T-helper 17 cell (primary cell): ENCODE measurements at places on chromosomes 11 and 22. TPM values are rescaled to one million over a fixed set of nuclear protein-coding genes. Genes with fewer than 3 reads are reported as not detected.

GRCh38 chr11:118073554-118073953, 3.3 kb upstream of the TMPRSS4 start:
- no peak for DNase-seq
- peaks cover 8% of the 10 kb centered on the region for H3K4me1 ChIP-seq
- H3K27ac ChIP-seq: no peak overlapping the region
- no peak overlapping the region for H3K4me3 ChIP-seq
- peaks cover 39% of the 10 kb centered on the region for H3K27me3 ChIP-seq

GRCh38 chr11:101706541-101706940, 122.7 kb upstream of the TRPC6 start:
- H3K36me3 ChIP-seq: no peaks in the 10 kb centered on the region
- no peak overlapping the region for H3K4me3 ChIP-seq
- H3K27me3 ChIP-seq: no peaks in the 10 kb centered on the region
- DNase-seq: no peak
- H3K4me1 ChIP-seq: no peaks in the 10 kb centered on the region

- H3K36me3 ChIP-seq: peaks cover 2% of the 10 kb centered on the region
- H3K27me3 ChIP-seq: peaks cover 58% of the 10 kb centered on the region
- no peak for DNase-seq
- no peaks in the 10 kb centered on the region for H3K4me1 ChIP-seq
Observed at GRCh38 chr11:61616434-61616833, 35.6 kb upstream of the SYT7 start.

ZPR1 gene
- total RNA-seq: 107 TPM

SLC6A5 gene
- total RNA-seq: not detected

GRCh38 chr11:36402568-36403170, 106.6 kb downstream of the PRR5L start:
- H3K36me3 ChIP-seq: no peaks in the 10 kb centered on the region
- H3K4me3 ChIP-seq: no peak overlapping the region
- no peak overlapping the region for H3K27ac ChIP-seq
- no peaks in the 10 kb centered on the region for H3K27me3 ChIP-seq
- peaks cover 14% of the 10 kb centered on the region for H3K4me1 ChIP-seq

RFPL3 gene
- not detected for total RNA-seq

DNA sequence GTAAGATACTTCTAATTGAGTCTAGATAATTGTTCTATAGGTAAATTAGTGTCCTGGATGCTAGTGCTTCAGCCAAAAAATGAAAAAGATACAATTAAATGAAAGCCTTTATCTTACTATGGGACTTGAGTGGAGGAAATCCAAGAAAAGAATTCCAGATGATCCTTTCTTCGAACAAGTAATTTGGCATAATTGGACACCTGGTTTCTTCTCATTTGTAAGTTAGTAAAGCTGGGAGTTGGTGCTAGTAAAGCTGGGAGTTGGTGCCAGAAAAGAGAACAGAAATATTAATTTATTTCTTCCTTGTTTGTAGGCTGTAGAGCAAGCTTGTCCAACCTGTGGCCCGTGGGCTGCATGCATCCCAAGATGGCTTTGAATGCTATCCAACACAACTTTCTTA, 12.3 kb downstream of the OR51V1 start:
- no peak overlapping the region for H3K27ac ChIP-seq
- no peaks in the 10 kb centered on the region for H3K36me3 ChIP-seq
- no peak for DNase-seq
- H3K4me3 ChIP-seq: no peak overlapping the region

RTN4RL2 gene
- not detected for total RNA-seq

GRCh38 chr11:2443881-2444820, at the start of gene TRPM5:
Gene TRPM5, minus strand, starts transcription at chr11:2444514. Its CDS starts 21,478 bp downstream, at chr11:2423036.
- no peak within 1 kb of the TSS for H3K27ac ChIP-seq
- DNase-seq: peak; percentile 56
- H3K4me3 ChIP-seq: peak within 1 kb of the TSS; percentile 93
- H3K27me3 ChIP-seq: no peaks in the 10 kb centered on the region
- peaks cover 28% of the 10 kb centered on the region for H3K4me1 ChIP-seq

PRR5L gene
- total RNA-seq: 9.2 TPM

DNA sequence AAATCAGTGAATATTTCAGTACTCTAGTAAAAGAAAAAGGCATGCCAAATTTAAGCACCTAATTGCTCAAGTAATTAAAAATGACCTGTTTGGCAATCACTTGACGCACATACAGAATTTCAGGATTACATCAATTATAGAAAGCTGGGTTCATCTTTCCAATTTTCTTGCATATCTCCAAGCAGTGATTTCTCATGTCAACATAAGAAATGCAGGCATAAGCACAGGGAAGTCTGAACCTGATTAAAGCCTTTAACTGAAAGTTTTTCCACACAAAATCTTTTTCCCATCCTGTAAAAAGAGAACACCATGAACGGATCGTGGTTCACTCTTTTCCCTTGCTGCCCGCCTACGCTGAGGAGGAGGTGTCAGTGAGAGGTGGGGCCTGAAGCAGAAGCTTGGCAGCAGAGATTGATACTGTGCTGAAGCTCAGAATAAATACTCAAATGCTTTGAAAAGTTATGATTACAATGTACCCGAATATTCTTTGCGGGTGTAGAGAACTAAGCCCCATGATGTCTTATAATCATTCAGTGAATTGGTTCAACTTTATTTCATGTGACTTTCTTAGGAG, 704.1 kb upstream of the CCDC90B start:
- no peak for DNase-seq
- no peak overlapping the region for H3K27ac ChIP-seq
- H3K4me3 ChIP-seq: no peak overlapping the region

DNA sequence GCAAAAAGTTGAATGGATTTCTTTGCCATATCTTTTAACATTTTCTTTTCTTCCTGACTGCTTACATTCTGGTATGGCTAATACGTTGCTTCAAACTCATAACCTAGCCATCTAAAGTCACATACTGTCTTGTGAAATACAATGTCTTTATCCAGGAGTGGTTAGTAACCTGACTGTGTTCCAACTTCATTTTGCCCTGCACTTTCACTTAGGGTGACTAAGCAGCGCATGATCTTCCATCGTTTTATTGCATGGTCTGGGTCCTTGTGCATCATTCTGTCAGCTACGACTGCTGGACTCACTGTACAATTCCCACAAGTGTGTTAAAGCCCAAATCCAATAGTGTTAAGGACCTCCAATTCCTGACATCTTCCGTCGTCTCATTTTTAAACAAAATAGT, 403.2 kb downstream of the NTM start:
- peaks cover 1% of the 10 kb centered on the region for H3K27me3 ChIP-seq
- no peaks in the 10 kb centered on the region for H3K4me1 ChIP-seq
- DNase-seq: no peak
- H3K4me3 ChIP-seq: no peak overlapping the region
- H3K27ac ChIP-seq: no peak overlapping the region

GRCh38 chr11:20861322-20861721, 191.9 kb downstream of the NELL1 start:
- no peak for DNase-seq
- no peak overlapping the region for H3K4me3 ChIP-seq
- H3K27ac ChIP-seq: no peak overlapping the region
- H3K27me3 ChIP-seq: no peaks in the 10 kb centered on the region

- no peaks in the 10 kb centered on the region for H3K27me3 ChIP-seq
- H3K4me1 ChIP-seq: peaks cover 44% of the 10 kb centered on the region
- peak overlapping the region; percentile 73 for H3K4me3 ChIP-seq
- peak; percentile 41 for DNase-seq
- H3K36me3 ChIP-seq: no peaks in the 10 kb centered on the region
Observed at GRCh38 chr11:77147668-77148321, 19.7 kb downstream of the MYO7A start.

PPP1CA gene
- total RNA-seq: 146 TPM

SOX6 gene
- 0.10 TPM for total RNA-seq

- peaks cover 12% of the 10 kb centered on the region for H3K4me1 ChIP-seq
- no peak overlapping the region for H3K27ac ChIP-seq
Observed at GRCh38 chr11:74756571-74756970, 7.9 kb downstream of the RNF169 start.

TRIM66 gene
- 23.5 TPM for total RNA-seq

ADAMTS8 gene
- not detected for total RNA-seq

LRRC74B gene
- 0.10 TPM for total RNA-seq

GRCh38 chr22:47307326-47307725, 544.9 kb downstream of the TBC1D22A start:
- H3K27me3 ChIP-seq: no peaks in the 10 kb centered on the region
- no peak overlapping the region for H3K27ac ChIP-seq
- peaks cover 3% of the 10 kb centered on the region for H3K4me1 ChIP-seq

DNA sequence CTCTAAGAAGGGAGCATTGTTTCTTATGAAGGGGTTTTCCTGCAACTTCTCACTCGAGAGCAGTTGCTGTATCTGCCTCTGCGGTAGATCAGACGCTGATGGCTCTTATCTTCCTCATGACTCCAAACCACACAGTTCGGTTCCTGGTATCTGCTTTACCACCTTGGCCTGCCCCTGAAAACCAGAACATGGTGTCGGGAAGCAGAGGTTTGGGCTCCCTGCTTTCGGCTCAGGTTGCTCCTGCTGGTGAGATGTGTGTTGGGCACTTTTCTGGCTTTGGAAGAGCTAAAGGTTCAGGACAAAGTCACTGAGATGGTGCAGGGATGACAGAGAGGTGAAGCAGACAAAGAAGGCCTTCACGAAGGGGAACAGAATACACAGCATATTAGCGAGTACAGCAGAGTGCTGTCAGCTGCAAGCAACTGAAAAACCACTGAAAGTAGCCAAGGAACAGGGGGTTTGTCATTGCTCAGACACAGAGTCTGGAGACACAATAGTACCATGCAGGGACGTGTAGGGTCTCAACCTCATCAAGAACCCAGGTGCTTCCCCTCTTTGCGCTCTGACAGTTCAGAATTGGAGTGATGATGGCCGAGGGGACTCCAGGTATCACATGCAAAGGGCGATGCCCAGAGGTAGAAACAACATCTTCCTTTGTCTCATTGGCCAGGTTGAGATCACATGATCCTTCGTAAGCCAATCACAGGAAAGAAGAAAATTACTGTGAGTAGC, 11.9 kb upstream of the CSF2RB start:
- H3K4me3 ChIP-seq: peak overlapping the region; percentile 43
- peaks cover 17% of the 10 kb centered on the region for H3K27me3 ChIP-seq
- no peak for DNase-seq
- peak overlapping the region; percentile 77 for H3K27ac ChIP-seq
- peaks cover 13% of the 10 kb centered on the region for H3K4me1 ChIP-seq

UPK2 gene
- not detected for total RNA-seq

MYEOV gene
- 8.9 TPM for total RNA-seq

KRTAP5-1 gene
- not detected for total RNA-seq

- no peak overlapping the region for H3K27ac ChIP-seq
- H3K27me3 ChIP-seq: peaks cover 73% of the 10 kb centered on the region
- no peak overlapping the region for H3K4me3 ChIP-seq
Observed at GRCh38 chr11:13011466-13012055, 2.4 kb downstream of the RASSF10 start.

- no peak overlapping the region for H3K4me3 ChIP-seq
- no peaks in the 10 kb centered on the region for H3K36me3 ChIP-seq
- H3K27ac ChIP-seq: no peak overlapping the region
- H3K27me3 ChIP-seq: peaks cover 48% of the 10 kb centered on the region
Observed at GRCh38 chr11:60206616-60207015, 23.7 kb upstream of the MS4A6A start.

GRCh38 chr11:72336163-72336562, 92.2 kb upstream of the PHOX2A start:
- no peaks in the 10 kb centered on the region for H3K27me3 ChIP-seq
- no peak for DNase-seq
- no peak overlapping the region for H3K4me3 ChIP-seq
- no peak overlapping the region for H3K27ac ChIP-seq

MSANTD4 gene
- total RNA-seq: 6.4 TPM

DNA sequence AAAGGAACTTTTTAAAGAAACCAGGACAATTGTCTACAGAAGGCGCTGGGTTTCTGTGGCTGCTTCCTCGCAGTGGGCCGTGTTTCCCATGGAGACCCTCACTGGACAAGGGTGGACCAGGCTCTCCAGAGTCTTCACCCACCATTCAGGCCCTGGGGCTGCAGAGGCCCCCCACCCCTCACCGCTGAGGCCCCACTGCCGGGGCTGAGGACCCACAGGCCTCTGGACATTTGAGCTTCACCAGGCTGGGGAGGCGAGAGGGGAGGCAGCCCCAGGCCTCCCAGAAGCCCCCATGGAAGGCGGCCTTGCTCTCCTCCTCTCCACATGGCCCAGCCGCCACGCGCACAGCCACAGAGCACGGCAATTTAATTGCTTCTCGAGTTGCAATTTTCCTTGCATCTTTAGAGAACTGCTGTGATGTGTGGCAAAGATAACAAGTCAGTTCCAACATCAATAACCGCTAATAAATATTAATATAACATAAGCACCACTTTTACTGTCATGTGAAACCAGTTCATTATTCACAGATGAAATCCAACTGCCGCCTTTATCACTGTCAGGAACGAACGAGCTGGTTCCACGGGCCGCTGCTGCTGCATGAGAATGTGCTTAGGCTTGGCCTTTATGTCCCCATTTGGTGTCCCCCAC, 81.0 kb downstream of the PHF21B start:
- H3K36me3 ChIP-seq: peaks cover 3% of the 10 kb centered on the region
- H3K27me3 ChIP-seq: peaks cover 28% of the 10 kb centered on the region
- no peak overlapping the region for H3K4me3 ChIP-seq
- peaks cover 3% of the 10 kb centered on the region for H3K4me1 ChIP-seq

GRCh38 chr11:113994077-113994954, 19.4 kb downstream of the HTR3A start:
- H3K4me1 ChIP-seq: no peaks in the 10 kb centered on the region
- DNase-seq: peak; percentile 31
- no peak overlapping the region for H3K4me3 ChIP-seq
- H3K27me3 ChIP-seq: peaks cover 25% of the 10 kb centered on the region

TMPRSS4 gene
- not detected for total RNA-seq

DNA sequence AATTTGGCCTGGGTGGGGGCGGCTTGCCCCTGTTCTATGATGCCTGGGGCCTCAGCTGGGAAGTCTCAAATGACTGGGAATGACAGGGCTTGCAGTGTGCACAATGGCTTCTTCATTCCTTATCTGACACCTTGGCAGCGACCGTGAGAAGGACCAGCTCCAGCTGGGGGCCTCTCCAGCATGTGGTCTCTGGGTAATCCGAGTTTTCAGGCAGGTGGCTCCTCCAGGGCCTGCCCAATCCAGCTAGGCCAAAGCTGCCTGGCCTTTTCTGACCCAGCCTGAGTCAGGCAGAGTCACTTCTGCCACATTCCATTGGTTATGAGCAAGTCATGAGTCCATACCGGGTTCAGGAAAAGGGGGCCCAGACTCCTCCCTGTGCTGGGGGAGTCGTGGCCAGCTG, 646.0 kb downstream of the OPCML start:
- no peaks in the 10 kb centered on the region for H3K36me3 ChIP-seq
- no peak for DNase-seq
- peaks cover 30% of the 10 kb centered on the region for H3K27me3 ChIP-seq

CARD10 gene
- total RNA-seq: 0.31 TPM

RAB3IL1 gene
- total RNA-seq: not detected

GRCh38 chr11:122509091-122509490, 146.4 kb upstream of the UBASH3B start:
- no peak for DNase-seq
- peaks cover 48% of the 10 kb centered on the region for H3K27me3 ChIP-seq
- H3K4me1 ChIP-seq: peaks cover 7% of the 10 kb centered on the region
- H3K27ac ChIP-seq: no peak overlapping the region
- peaks cover 5% of the 10 kb centered on the region for H3K36me3 ChIP-seq

GNAZ gene
- 44.1 TPM for total RNA-seq
